Pons (tissue), 1 donor: ENCODE measurements at places on chromosomes 7 and 10.

DNA sequence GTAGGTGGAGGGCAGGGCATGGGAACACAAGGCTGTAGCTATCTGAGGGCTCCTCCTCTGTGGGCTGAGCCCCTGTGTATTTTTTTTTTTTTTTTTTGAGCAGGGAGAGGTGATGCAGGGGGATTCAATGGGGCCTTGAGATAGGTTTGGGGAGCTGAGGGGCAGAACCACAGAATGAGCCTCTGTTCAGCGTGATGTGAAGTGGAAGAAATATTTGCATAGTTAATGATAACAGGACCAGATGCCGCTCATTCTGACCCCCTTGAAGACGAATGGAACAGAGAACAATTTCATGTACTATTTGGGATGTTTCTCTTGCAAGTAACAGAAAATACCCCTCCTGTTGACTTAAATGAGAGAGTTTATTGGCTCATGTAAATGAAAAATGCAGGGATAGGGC lies 69.7 kb upstream of the EMX2 start:
- no peak for DNase-seq

DNA sequence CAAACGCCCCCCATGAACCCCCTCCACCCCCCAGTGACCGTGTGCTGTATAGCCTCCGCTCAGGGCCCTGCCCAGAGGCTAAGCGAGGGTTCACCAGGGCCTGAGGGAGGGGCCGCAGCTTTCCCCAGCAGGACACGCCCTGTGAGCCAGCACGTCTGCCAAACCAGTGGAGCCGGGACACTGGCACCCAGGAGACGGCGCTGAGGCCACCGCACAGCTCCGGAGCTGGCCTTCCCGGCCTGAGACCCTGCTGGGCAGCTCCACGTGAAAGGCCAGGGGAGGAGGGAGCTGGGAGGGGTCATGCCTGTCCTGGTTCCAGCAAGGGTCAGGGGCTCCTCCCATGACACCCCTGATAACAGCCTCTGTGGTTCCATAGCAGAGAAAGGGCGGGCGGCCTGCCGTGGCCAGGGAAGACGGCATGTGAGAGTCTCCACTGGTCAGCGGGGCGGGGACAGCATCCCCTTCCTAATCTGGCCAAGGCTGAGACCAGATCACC lies 278.3 kb downstream of the ELFN1 start:
- DNase-seq, result no peak

GRCh38 chr7:159027789-159028507 lies 116.7 kb downstream of the VIPR2 start:
- DNase-seq, result no peak

DNA sequence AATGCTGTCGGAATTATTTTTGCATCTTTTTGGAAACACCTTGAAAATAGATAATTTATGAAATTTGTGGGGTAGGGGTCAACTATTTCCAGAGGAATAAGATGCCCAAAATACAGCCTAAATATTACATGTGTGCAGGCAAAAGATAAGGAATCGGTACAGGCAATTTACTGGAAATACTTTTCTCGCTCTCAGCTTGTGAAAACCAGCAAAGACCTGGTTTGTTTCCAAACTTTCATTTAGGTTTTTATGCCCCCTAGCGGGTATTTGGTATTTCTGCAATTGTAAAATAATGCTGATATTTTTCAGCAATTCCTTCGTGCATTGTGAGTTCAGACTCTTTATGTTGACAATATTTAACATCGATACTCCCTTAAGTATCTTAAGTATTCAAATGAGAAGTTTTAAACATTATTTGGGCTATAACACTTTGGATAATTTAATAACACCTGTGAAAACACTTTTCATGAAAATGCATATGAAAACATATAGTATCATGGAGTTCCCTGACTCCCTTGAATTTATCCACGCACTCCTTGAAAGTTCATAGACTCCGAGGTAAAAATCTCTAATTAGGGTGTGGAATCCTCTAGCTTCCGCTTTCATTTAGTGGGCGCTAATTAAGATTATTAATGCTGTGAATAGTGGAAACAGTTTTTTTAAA lies 132.4 kb downstream of the TSPAN12 start:
- peak; percentile 73 for DNase-seq
